Dermis microvascular lymphatic vessel endothelial cell (primary cell): ENCODE measurements at places on chromosomes 13 and 19.

GRCh38 chr19:3270902-3271301 lies 46.4 kb downstream of the CELF5 start:
- peak; percentile 30 for DNase-seq

- no peak for DNase-seq
Measured at GRCh38 chr19:32830231-32831014, 39.1 kb downstream of the SLC7A9 start.

DNA sequence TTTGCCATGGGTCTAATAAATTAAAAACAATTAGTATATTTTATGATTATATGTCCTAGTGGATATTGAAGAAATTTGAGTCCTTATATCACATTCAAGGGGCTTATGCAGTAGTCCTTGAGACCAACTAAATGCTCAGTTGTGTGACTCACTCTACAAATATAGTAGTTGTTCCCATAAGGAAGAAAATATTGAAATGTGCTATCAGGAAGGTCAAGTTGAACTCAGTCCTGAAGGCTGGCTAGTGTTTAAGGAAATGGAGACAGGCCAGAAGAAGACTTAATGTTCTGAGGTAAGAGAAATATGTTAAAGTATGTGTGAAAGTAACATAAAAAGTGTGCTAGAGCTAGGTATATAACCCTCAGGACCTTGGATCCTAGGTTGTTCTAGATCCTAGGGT lies 766.1 kb upstream of the GPC6 start:
- no peak for DNase-seq

- DNase-seq = no peak
Measured at GRCh38 chr13:71789693-71790329, 77.2 kb downstream of the DACH1 start.

GRCh38 chr13:77457966-77458365 lies 77.5 kb upstream of the SCEL start:
- no peak for DNase-seq

GRCh38 chr13:111502957-111503356 lies 182.5 kb downstream of the TEX29 start:
- DNase-seq = no peak

GRCh38 chr13:105497597-105497996 lies 1037.9 kb downstream of the EFNB2 start:
- DNase-seq = no peak

DNA sequence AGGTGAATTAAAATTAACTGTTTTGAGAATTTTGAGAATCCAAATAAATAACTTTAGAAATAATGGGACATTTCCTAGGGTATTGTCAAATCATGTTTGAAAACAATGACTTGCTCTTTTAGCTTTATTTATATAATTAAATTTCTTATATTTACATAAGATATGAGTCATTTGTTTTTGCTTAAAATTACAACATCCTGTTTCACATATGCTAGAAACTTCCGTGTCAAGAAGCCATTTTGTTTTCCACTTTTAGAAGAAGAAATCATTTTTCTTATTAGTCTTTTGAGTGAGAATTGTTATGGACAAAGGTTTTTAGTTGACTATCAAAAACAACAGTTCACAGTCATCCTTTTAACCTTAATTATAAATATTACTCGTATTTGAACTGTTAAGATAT lies 48.2 kb downstream of the DPY19L3 start:
- peak; percentile 26 for DNase-seq

- DNase-seq = no peak
Measured at GRCh38 chr13:91097269-91097668, 250.2 kb upstream of the MIR17HG start.

DNA sequence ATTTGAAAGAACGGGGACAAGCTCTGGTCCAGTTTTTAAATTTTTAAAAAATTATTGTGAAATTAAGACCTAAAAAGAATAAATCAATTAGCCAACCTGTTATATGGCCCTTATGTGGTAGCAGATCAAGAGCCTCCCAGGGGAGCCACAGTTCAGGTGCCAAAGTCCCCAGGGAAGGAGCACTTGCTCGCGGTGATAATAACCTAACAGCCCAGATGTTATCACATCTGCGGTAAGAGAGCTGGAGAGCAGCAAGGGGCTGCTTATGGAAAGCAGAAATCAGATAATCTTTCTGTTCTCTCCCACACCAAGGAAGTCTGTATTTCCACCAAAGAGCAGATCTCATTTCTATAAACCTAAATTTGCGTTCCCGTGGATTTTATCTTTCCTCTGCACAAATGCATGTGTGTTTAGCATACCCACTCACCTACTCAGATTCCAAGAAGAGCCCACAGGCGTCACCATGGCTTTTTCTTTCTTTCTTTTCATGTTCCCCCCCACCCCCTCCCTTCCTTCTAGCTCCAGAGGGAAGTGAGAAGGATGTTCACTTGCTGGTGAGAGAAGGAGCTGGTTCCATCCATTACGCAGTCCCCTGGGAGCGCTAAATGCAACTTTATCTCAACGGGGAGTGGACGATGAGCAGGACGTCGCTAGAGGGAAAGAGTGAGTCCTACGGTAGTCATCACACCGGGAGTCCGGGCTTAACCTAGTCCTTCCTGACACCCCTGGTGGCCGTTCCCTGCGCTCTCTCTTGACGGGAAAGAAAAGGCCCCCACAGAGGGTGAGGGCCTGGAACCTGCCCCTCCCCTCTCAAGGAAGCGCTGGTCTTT lies 1.6 kb upstream of the POU4F1 start:
- DNase-seq = no peak

- no peak for DNase-seq
Measured at GRCh38 chr13:53138376-53139036, 109.9 kb downstream of the OLFM4 start.

- no peak for DNase-seq
Measured at GRCh38 chr19:49968279-49968922, 7.4 kb upstream of the SIGLEC11 start.

GRCh38 chr19:10655457-10656312 lies 1.5 kb downstream of the ILF3 start:
- peak; percentile 42 for DNase-seq

GRCh38 chr13:110109140-110109783 lies 197.7 kb downstream of the COL4A1 start:
- no peak for DNase-seq

- DNase-seq = no peak
Measured at GRCh38 chr13:30739761-30740642, 4.7 kb downstream of the ALOX5AP start.

DNA sequence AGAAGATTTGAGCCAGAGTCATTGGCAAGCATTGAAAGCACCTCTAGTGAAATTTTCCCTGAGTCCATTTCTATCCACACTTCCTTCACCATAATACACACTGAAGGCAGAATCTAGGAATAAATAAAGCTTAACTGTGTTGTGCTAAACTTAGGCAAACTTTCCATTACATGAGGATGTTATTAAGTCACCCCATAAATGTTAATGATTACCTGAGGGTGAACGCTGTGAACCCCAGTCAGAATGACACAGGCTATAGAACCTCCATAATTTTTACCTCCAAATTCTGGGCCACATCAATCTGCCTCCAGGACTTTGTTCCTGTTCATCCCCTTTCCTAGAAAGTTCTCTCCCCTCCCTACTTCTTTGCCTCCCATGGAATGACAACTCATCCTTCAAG lies 71.0 kb downstream of the RAP2A start:
- no peak for DNase-seq

DNA sequence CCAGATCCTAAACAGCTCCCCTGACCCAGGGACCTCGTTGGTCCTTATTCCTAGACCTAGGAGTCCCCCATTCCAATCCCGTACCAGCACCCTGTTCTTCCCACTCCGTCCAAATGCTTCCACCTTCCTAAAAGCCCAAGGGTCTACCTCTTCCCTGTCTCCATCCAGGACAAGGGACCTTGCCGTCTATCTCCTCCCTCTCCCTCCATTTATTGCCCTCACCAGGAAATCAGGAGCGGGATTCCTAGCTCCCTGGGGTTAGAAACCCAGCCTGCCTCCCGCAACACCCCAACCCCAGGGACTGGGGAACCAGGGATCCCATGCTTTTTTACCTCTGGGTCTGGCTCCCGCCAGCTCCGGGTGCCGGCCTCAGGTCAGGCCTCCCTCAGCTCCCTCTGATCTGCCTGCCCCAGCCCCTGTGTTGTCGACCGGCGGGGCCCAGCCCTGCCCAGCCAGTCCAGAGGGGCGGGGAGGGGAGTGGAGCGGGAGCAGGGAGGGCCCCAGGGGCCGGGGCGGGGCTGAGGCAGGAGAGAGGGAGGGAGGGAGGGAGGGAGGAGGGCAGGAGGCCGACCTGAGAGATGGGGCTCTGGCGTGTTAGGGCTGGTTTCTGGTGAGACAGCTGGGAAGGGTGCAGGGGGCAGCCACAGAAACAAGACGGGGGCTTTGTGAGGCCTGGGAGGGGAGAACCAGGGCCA lies at the start of gene B3GNT8:
Gene B3GNT8 (minus strand): TSS at position 423 of the 695 bp plus-strand sequence. CDS start 596 bp downstream, outside the sequence.
- peak; percentile 64 for DNase-seq

DNA sequence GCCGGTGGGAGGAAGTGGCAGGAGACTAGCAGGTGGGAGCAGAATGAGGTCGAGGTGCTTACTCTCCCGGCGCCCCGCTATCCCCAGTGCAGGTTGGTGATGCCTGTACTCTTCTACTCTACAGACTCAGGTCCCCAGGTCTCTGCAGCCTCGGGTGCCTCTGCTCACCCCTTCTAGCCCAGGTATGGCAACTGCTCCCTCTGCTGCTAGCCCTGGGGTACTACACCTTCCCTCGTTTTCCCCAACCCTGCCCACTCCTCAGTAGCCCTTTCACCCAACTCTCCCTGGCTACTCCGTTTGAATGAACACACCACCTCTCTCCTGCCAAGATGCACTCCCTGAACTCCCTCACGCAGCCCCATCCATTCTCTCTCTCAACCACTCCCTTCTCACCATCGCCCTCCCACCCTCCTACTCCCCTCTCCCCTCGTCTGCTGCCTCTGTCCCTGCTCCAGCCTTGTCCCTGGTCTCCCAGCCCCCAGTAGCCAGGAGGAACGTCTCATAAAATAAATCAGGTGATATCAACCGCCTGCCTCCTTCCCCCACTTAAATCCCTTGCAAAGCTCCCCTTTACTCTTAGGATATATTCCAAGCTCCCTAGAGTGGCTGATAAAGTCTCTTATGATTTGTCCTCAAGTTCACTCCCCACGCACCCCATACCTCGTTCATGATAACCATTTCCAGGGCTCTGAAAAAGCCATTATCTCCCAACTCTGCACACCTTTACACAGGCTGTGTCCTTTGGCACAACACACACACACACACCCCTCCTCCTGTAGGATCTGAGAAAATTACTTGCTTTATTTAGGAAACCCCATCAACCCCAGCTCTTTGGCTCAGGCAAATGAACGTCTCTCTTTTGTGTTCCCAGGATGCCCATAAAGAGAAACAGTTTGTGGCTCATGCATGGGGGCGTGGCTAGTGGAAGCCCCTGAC lies 8.2 kb upstream of the MEIS3 start:
- peak; percentile 58 for DNase-seq

DNA sequence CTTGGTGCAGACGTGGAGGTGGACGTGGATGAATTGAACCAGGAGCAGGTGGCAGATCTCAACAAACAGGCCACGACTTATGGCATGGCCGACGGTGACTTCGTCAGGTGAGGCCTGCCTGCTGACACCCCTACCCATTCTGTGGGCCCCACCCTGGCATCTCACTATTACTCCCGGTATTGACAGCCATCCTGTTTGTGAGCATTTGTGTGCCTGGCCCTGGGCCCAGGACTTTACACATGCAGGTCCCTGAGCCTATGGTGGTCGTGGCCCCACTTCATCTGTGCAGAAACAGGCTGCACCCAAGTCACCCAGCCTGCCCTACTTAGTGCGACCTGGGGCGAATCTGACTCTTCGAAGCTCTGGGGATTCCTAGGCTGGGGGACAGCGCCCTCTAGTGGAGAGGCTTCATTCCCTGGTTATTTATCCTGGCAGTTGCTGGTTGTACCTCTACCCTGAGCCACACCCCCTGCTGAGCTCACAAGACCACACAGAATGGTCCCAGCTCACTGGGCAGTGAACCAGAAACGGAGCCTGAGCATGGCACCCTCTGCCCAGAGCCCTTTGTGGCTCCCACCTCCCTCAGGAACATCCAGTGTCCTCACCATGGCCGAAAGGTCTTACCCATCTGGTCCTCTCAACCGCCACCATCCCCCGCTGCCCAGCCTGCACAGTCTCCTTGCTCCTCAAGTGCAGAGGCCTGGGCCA lies 16.9 kb downstream of the ZNF296 start:
- peak; percentile 83 for DNase-seq

DNA sequence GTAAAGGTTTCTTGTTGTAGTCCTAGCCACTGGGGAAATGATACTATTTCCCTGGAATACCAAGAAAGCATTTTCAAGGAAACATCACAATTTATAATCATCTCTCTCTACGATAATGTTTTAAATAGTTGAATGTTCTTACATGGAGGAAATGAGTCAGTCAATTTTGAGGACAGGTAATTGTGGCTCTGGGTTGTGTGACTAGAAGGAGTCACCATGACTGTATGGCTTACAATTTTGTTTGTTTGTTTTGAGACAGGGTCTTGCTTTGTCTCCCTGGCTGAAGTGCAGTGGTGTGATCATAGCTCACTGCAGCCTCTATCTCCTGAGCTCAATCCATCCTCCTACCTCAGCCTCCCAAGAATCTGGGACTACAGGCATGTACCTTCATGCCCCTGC lies 47.4 kb downstream of the COG3 start:
- peak; percentile 68 for DNase-seq

- peak; percentile 11 for DNase-seq
Measured at GRCh38 chr13:44667943-44668342, 91.8 kb upstream of the TSC22D1 start.

DNA sequence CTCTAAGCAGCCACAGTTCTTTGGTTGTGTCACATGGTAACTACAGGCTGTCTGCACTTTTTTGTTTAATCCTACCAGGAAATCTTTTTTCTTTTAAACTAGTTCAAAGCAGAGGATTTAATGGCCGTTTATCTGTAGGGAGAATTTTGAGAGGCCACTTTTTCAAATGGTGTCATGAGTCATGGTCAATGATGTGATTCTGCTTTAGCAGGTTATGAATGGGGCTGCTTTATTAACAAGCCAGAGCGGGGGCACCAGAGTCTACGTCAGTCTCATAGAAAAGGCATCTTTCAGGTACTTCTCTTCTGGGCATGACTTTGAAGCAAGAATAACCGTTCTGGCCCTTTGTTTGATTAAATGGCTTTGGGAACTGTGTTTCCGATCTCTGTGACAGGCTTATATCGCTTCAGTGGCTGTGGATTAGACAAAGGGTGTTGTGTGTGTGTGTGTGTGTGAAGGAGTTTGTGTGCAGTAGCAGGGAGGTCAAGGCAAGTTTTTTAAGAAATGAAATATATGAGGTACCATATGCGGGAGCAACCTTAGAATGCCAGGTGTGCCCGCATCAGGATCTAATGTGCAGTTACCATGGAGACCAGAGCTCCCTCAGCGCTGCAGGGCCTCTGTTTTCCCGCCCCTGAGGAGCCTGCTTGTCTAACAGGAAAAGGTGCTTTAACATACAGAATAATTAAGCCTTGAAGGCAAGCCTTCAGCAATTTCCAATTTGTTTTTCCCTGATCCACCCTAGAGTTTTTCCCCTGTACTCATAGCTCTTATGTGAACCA lies 120.5 kb downstream of the KATNAL1 start:
- DNase-seq = no peak
